ENCODE measurements at places on chromosomes 7 and 10.

DNA sequence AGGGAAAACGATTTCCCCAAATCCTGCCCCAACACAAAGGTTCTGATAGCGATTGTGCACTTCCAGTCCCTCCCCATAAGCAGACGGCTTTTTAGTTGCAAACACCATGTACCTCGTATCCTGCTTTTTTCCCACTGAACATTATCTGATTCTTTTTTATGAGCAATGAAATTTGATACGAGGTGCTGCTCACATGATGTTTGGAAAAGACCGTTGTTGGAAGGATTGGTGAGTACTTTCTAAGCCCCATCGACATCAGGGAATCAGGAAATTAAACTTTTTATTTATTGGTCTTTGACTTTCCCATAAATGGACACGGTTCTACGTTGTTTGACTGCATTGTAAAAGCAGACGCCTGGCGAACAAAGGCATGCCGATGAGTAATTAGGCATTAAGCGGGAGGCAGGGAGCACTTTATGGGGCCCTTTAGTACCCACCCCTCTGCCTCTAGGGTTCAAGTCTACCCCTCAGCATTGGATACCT lies 49.4 kb downstream of the TEX36 start:
- no peak for DNase-seq

DNA sequence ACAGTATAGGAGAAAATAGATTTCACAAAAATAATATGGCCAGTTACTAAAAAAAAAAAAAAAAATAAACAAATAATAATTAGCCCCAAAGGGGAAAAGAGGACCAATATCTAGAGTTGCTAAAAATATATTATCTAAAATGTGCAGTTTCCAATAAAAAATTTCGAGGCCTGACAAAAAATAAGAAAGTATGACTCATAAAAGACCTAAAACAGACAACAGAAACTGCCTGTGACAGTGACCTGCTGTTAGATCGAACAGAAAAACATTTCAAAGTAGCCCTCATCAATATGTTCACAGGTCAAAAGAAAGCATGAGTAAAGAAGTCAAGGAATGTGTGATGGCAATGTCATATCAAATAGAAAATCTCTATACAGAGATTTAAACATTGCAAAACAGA lies 11.8 kb upstream of the TSPAN12 start:
- DNase-seq: no peak

GRCh38 chr7:39527296-39527695 lies 38.9 kb upstream of the YAE1 start:
- no peak for DNase-seq

DNA sequence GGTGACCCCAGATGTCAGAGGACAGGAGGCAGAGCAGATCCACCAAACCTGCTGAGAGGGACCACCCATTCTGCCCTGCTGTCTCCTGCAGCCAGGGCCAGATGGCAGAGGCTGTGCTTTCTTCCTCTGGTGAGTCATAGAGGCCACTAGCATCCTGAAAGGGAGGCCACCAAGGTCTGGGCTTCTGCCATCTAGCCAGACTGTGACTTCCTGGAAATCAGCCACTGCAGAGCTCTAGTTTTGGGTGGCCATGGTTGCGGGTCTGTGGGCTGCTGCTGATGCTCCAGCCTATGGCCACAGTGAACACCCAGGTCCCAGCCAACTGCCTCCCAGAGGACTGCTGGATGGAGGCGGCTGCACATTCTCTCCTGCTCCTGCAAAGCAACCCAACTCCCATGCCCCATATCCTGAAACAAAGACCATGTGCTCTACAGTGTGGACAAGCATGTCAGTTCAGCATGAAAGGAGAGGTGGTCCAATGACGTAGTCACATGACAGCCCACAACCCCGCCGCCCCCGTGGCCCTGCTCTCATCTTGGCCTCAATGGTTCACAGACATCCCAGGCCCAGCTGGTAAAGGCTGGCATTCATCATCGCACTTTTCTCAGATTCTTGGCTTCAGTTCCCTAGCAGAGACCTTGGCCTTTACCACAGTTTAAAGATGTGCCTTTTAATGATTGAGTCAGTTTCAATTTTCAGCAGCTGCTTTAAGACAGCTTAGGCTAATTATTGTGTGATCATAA lies 73.9 kb upstream of the CXCL12 start:
- DNase-seq: no peak

DNA sequence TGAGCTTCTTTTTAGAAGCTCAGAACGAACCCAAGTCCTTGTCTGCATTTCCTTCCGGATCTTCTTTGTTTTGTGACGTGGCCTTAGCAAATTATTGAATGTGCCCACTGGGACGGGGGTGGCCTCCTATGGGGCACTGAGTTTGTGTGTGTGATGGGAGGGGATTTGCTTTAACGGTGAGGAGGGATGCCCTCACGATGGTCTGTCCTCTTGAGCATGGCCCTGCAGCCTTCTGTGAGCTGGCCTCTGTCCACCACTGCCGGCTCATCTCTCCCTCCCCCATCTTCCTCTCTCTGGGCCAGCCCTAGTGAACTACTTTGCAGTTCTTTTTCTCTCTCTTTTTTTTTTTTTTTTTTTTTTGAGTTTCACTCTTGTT lies 62.9 kb upstream of the MKRN1 start:
- DNase-seq: no peak

- no peak for DNase-seq
These were observed 15.5 kb upstream of the PTPRN2 start for GRCh38 chr7:158602905-158603772.

DNA sequence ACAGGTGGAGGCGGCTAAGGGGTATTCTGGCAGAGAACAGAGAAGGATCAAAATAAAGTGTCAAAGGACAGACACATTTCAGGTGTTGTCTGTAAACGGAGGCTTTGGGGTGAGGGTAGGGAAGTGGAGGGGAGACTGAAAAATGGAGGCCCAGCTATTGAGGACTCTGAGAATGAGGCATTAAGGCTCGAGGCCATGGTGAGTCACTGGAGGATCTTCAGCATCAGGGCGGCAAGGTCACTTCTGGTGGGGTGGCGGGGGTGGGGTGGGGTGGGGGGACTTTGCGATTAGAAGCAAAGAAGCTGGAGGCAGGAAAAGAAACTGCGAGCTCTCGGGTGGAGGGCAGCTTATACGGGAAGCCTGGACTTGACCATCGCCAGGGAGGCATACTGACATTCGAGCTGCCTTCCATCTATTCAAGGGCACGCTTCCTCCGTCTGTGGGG lies 58.4 kb upstream of the PCGF5 start:
- DNase-seq: no peak

DNA sequence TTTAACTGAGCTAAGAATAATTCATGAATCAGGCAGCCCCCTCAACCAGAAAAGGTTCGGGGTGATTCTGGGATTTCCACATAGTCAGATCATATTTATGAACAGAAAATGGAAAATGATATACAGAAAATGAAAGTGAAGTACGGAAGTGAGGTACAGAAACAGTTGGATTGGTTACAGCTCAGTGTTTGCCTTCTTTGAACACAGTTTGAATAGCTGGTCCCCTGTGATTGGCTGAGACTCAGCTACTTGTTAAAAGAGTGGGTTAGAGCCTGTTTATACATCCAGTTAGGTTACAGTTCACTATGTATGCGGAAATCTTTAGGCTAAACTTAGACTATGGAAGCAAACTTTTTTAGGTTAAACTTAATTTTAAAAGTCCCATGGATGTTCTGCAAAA lies 511.7 kb downstream of the PLXDC2 start:
- DNase-seq: no peak
